ENCODE measurements at places on chromosomes 7 and 10.

- peak; percentile 50 for DNase-seq
Observed at GRCh38 chr10:93357680-93358079, 124.5 kb downstream of the MYOF start.

GRCh38 chr7:106216923-106217542 is 67.8 kb downstream of the NAMPT start:
- DNase-seq: peak; percentile 14

DNA sequence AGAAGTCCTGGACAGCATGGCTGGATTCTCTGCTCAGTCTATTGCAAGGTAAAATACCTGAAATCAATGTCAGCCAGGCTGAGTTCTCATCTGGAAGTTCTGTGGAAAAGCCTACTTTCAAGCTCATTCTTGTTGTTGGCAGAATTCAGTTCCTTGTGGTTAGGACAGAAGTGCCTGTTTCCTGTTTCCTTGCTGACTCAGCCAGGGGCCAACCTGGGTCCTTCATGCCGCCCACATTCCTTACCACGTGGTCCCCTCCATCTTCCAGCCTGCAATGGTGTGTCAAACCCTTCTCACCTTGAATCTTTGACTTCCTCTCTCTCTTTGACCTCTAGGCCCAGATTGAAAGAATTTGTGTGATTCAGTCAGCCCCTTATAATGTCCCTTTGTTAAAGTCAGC is 197.1 kb upstream of the STK17A start:
- no peak for DNase-seq

GRCh38 chr10:12237265-12238220 is 41.6 kb downstream of the CDC123 start:
- no peak for DNase-seq

GRCh38 chr10:126369125-126369710 is 19.1 kb downstream of the ADAM12 start:
- DNase-seq: peak; percentile 89

DNA sequence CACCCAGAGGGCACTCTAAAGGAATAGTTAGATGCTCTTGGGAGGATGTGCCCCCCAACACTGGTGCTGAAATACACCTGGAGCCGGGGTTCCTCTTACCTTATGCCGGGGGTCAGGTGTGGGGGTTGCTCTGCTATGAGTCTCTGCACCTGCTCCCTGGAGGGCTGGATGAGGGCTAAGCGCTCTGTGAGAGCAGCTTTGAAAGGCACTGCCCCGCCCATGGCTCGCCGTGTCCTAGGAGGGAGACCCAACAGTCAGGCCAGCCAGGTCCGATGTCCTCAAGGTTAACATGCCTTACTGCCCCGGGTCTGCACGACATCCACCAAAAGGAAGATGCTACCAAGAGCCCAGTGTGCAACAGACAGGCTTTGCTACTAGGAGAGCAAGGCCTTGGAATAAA is 31.7 kb downstream of the PSPH start:
- no peak for DNase-seq

- no peak for DNase-seq
Observed at GRCh38 chr7:144873316-144873845, 37.5 kb upstream of the TPK1 start.

GRCh38 chr7:137142376-137142775 is 201.2 kb downstream of the PTN start:
- no peak for DNase-seq

- no peak for DNase-seq
Observed at GRCh38 chr7:3859431-3859830, 558.4 kb downstream of the SDK1 start.

DNA sequence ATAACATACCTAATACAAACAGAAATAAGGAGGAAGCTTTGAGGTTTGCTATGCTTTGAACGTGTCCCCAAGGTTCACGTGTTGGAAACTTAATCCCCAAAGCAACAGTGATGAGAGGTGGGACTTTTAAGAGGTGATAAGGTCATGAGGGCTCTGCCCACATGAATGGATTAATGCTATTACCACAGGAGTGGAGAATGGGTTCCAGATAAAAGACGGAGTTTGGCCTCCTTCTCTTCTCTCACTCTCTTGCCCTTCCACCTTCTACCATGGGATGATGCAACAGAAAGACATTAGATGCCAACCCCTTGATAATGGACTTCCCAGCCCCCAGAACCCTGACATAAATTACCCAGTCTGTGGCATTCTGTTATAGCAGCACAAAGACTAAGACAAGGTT is 9.6 kb downstream of the ITGB1 start:
- no peak for DNase-seq

DNA sequence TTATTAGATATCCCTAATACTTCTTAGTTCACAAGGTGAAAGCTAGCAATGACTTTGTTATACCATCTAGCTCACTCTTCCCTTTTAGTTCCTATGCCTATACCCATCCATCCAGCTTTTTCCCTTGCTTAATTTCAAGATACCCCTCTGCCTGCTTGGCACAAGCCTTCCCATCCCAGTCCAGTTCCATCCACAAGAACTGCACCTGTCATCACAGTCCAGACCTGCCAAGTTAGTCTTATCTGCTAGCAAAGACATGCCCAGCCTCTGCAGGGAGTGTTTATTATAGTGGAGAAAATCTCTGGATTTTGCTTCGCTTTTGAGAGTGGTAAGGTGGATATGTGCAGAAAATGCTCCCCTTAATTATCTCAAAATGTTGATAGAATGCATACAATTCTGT is 158.2 kb downstream of the ST7 start:
- DNase-seq: peak; percentile 41

- DNase-seq: peak; percentile 44
Observed at GRCh38 chr10:80945264-80945880, 407.7 kb downstream of the SH2D4B start.

- no peak for DNase-seq
Observed at GRCh38 chr7:24108906-24109376, 175.0 kb upstream of the NPY start.

DNA sequence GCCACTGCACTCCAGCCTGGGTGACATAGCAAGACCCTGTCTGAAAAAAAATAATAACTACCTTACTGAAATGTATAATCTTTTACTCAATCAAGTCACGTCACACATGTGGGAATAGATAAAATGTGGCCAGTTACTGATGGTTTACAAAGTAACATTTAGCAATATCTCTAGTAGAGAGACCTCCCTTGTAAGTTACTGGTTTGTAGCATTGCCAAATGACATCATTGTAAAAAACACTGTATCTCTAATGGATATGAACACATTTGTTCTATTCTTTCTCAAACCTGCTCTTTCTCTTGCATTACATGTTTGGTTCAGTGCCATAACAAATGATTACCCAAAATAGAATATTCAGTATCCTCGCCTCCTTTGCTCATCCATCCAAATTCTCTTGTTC is 18.8 kb downstream of the TET1 start:
- DNase-seq: peak; percentile 35

DNA sequence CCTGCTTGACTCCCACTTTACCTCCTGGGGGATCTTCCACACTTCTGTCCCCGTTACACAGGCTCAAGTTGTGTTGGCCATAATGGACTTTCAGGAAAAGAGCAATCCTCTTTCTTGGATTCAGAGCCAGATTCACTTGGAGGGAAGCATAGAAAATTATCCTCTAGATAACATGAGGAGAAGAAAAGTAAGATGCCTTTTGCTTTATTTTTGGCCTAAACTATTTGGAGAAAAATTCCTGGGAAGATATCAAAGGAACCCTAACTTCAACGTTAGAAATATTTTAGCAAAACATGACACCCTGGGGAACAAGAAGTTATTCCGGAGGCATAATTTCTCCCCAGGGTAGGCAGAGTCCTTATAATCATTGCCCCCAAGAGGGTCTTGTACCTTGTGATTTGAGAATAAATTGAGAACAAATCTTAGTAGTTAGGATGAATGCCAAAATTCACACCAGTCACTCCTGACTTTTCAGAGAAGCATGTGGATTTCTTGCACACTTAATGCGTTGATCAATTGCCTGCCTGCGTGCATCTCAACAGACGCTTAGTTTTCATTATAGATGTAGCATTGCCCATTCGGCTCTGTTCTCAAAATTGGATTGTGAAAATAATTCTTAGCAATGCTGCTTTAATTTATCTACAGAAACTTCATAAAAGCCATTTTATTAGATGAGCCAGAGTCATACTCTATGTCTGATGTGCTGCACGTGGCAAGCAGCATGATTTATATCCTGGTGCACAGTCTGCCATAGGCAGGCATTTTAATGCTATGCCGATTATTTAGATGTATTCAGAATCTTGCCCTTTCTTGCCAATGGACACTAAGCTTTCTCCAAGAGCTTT is 224.4 kb downstream of the C7orf25 start:
- no peak for DNase-seq

- peak; percentile 98 for DNase-seq
Observed at GRCh38 chr10:129963641-129964501, at the start of gene EBF3. TSS of gene EBF3 (minus strand) at chr10:129964274. CDS start at chr10:129963768, 506 bp downstream.

GRCh38 chr7:46387646-46388045 is 466.6 kb upstream of the IGFBP3 start:
- DNase-seq: no peak

DNA sequence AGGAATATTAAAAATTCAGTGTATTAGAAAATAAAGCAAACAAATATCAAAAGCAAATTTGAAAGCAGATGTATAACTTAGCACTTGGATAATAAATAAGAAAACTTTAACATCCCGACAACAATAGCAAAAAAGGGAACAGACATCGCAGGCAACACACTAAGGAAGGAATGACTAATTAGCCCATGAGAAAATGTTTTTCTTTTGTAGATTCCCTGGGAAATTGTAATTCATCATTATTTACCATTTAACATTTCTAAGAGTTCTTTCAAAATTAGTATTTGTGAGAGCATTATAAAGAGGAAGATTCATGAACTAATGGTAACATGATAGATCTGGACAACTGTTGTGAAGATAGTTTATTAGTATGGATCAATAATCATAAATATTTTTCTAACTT is 106.0 kb upstream of the STK17A start:
- no peak for DNase-seq

- no peak for DNase-seq
Observed at GRCh38 chr7:158881731-158882130, 25.4 kb downstream of the DYNC2I1 start.

- DNase-seq: no peak
Observed at GRCh38 chr7:24825931-24826661, 68.8 kb upstream of the GSDME start.

- no peak for DNase-seq
Observed at GRCh38 chr10:18230794-18231193, 90.6 kb downstream of the CACNB2 start.

All from tongue (tissue), 3 donors.